ENCODE measurements at places on chromosomes 1 and 21. TPM values are rescaled to one million over a fixed set of nuclear protein-coding genes. Genes with fewer than 3 reads are reported as not detected.

The ELF3 gene
- total RNA-seq = not detected

DNA sequence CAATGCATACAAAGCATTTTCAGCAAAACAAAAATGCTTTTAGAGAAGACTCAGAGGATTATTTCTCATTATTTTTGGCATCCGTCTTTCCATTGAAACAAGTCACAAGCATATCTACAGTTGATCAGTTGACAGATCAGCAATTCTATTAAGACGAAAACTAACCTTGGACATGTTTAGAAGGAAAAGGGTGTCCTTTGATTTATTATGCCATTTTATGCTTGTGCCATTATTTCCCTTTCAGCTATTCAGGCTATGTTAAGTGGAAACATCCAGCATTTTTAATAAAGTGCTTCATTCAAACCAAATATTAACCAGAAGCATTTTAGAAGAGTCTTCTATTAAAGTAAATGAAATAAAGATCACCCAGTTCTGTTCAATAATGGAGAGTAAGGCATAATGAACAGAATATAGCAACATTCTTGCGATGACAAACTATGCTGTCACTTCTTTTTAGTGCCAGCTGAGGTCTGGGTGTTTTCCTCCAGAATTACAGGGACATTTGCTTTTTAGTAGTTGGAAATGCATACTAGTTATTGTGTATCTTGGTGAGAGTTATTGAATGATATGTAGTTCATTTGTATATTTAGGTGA is 481.4 kb downstream of the PLA2G4A start:
- no peak for DNase-seq

DNA sequence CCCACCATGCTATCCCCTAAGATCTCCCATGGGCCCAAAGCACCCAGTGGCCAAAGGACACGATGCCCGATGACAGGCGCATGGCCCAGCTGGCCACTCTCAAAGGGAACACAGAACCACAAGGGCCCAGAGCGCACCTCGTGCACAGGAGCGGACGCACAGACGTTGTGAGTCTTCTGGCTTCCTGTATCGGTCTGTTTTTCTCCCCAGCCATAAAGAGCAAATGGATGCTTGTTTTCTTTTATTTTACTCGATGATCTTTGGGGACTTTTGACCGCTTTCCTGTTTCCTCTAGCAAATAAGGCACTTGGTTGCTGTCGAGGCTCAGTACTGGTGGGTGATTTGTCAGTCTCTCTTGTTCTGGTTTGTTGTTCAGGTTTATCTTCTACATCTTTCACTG is 16.2 kb downstream of the CCSAP start:
- no peak for DNase-seq

DNA sequence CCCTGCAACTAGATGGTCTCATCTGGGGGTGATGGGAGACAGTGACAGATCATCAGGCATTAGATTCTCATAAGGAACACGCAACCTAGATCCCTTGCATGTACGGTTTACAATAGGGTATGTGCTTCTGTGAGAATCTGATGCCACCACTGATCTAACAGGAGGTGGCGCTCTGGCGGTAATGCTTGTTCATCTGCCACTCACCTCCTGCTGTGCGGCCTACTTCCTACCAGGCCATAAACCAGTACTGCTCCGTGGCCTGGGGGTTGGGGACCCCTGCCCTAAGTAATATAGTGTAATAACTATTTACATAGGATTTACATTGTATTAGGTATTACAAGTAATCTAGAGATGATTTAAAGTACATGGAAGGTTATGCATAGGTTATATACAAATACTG is 134.9 kb downstream of the CLEC20A start:
- no peak for DNase-seq

GRCh38 chr1:205626216-205626615 is 5.6 kb downstream of the ELK4 start:
- no peak for DNase-seq

DNA sequence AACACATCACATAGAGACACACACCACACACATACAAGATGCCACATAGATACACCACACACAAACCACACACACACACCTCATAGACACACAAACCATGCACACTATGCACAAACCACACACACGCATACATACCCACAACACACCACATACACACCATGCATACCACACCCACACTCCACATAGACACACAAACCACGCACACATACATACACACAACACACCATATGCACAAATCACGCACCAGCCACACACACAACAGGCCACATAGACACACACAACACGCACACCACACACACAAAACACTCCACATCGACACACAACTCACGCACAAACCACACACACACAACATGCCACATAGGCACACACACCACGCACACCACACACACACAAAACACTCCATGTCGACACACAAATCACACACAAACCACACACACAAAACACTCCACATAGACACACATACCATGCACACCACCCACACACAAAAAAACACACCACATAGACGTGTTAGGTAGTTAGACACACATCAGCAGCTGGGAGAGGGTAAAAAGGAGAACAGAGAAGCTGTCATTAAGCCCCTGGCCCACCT is 49.5 kb upstream of the SLC19A1 start:
- no peak for DNase-seq

GRCh38 chr1:64495878-64496277 is 25.9 kb downstream of the CACHD1 start:
- DNase-seq = no peak

DNA sequence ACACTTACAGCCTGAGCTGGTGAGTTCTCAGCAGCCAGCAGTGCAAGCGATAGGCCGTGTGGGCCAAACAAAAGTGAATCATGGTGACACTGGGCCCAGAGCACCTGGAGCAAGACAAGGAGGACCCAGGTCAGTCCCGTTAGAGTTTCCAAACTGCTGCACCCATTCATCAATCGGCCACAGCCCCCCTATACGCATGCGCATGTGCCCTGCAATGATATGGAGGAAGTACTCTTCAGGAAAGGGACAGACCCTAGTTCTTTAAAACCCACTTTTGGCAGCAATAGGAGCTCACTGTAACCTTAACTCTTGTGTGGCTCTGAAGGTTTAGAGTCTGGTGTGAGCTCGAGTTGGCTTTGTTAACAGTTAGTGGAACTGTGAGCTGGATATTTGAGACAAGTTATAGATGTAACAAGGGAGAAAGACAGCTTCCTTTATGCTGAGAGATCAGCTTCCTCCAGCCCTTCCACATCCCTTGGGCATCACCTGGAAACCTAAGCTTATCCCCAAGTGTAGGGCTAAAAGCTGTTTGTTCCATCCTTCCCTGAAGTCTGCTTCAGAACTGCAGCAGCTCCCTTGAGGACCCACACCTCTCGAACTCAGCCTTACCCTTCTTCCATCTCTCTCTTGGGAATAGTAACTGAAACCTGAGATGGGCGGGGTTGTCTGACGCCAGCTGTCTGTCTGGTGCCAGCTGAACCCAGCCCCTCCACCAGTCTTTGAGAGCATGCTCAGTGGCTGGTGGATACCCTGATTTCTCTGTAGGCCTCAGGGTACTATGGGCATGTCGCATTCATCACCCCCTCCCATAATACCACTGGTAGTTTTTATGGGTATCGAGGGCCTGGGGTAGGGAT is 17.7 kb downstream of the NMNAT1 start:
- DNase-seq = no peak

DNA sequence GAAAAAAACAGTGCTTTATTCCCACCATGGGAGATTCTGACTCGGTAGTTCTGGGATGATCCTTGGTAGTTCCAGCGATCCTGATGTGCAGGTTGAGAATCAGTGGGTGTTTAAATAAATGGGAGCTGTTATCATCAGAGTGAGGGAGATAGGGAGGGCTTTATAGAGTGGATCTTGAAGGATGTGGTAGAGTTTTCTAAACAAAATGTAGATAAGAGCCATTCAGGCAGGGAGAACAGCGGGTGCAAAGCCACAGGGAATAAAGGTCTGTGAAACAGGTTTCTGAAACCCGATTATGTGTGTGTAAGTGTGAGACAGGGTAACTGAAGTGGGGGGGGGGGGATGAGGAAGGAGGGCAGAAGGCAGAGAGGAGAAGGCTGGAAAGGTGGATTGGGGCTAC is 75.8 kb upstream of the ADAR start:
- DNase-seq = no peak

- DNase-seq = no peak
Observed at GRCh38 chr1:225885336-225885735, 3.2 kb upstream of the TMEM63A start.

DNA sequence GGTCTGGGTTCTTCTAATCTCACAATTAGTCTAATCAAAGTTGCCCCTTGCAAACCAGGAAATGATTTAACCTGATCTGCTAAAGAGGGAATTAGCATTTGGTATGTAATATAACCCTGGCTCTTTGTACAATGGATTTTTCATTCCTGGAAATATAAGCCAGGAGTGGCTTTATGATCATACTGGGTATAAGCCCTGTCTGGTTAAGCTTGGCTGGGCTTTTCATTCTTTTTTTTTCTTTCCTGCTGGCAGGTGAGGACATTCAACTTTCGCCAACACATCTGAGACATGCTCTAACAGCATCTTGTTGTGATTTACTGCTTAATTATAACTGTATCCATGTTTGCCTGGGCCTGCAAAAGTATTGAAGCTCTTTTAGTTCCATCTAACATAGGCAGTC is 20.4 kb upstream of the SDE2 start:
- DNase-seq = no peak

DNA sequence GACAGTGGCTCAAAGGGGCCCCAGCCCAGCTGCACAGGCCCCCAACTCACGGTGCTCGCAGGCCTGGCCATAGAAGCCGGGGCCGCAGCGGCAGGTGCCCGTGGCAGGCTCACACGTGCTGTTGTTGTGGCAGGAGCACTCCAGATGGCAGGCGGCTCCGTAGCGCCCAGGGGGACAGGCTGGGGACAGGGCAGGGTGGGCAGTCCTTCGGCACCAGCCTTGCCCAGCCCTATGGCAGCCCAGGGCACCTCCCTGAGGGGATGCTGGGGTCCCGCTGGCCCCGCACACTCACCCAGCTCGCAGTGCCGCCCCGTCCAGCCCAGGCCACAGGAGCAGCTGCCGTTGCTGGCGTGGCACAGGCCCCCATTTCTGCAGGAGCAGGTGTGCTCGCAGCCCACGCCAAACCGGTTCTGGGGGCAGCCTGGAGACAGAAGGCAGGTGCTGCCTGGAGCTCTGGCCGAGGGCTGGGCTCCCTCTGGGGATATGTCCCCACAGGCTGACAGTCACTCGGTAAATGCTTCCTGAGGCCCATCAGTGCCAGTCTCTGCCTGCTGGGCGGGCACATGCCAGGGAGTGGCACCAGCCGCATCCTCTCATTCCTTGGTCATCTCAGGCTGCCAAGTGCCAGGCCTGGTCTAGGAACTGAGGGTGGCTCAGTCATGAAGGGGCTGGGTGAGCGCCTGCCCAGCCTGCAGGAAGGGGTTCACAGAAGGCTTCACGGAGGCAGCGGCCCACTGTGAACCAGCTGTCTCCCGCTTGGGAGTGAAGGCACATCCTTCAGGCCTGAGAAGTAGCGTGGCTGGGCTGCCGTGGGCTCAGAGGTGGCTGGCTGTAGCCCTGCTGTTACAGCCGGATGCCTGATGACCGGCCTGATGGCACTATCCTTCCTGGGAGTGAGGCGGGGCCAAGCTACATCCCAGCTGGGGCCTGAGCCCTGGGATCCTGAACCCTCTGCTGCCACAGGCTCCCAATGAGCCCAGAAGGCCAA is 40.1 kb downstream of the ARHGEF16 start:
- no peak for DNase-seq

- DNase-seq = peak; percentile 60
Observed at GRCh38 chr1:2250721-2251281, 22.7 kb downstream of the SKI start.

GRCh38 chr1:18491168-18491567 is 10.4 kb downstream of the KLHDC7A start:
- no peak for DNase-seq

DNA sequence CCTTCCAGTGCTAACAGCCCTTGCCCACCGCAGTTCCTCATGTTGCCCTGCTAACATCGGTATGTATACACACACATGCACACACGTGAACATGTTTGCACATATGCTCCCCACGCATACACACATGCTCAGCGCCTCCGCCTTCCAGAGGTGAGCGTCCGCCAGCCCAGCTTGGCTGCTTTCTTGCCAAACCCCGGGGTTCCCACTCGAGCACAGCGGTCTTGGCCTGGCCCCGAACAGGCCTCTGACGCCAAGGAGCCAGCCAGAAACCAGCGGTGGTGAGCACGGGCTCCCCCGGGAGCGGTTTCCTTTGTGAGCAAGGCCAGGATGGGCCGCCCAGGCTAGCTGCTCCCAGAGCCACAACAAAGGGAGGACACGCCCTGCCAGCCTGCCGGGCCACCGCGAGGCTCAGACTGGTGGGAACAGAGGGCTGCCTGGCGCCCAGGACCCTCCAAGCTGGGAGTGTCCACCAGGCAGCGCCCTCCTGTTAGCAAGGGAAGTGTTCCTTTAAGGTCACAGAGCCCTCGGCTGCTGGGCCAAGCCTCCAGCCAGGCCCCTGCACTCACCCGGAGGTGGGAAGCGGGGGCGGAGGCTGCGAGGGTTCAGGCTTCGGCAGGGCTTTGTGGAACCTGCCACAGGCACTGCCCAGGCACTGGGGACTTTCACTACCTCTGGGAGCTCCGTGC is 65.4 kb downstream of the ALPL start:
- peak; percentile 91 for DNase-seq

GRCh38 chr1:232034556-232034955 is 408.0 kb downstream of the DISC1 start:
- no peak for DNase-seq

- no peak for DNase-seq
Observed at GRCh38 chr21:28723646-28724045, 269.0 kb downstream of the LTN1 start.

DNA sequence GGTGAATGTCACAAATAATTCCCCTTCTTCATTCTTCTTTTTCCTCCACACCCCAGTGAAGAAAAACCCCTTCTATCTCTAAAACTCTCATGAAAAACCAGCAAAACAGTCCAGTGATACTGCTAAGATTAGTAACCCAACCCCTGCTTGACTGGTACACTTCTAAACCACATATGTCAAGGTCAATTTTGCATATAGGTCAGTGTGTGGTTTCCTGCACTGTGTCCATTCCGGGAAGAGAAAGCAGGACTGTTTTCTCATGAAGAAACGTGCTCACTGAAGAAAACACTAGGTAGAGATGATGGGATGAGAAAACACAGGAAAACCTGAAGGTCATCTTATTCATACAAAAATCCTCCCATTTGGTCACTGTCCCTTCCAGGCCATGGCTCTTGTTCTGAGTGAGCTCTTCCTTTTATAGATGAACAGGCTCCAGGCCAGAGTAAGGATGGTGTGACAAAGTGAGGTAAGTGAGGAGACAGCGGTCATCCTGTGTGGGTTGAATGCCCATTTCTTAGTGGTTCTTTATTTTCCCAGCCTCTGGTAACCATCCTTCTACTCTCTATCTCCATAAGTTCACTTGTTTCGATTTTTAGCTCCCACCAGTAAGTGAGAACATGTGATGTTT is 122.7 kb downstream of the FASLG start:
- DNase-seq = no peak

DNA sequence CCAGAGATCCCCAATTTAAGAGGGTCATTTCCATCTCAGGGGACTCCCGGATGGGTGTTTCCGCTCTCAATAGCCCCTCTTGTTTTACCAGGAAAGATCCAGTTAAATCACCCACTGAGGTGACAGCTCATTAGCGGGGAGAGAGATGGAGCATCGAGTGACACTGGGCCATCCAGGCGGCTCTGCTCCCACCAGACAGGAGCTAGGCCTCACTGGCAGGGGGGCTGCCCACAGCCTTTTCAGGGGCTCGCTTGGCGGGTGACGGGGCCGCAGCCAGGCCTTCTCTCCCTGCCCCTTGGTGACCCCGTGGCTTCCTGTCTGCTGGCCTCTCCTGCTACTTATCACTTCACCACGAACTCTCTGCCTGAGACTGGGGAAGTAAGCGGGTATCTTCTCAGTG is 26.7 kb upstream of the SPSB1 start:
- DNase-seq = no peak
